ENCODE measurements at places on chromosomes 12 and 14.

GRCh38 chr12:114817571-114818425 is 133.8 kb upstream of the TBX3 start:
- DNase-seq, result no peak

- no peak for DNase-seq
Observed at GRCh38 chr12:49893753-49894750, 9.6 kb downstream of the FAIM2 start.

GRCh38 chr12:6735448-6736191 is 11.8 kb downstream of the COPS7A start:
- peak; percentile 24 for DNase-seq

- no peak for DNase-seq
Observed at GRCh38 chr12:104460973-104461698, 4.4 kb downstream of the CHST11 start.

GRCh38 chr12:110731479-110731878 is 11.2 kb downstream of the PPP1CC start:
- DNase-seq, result no peak

- DNase-seq, result no peak
Observed at GRCh38 chr12:15131431-15131830, 89.8 kb downstream of the RERG start.

GRCh38 chr14:69593018-69593677 is 18.2 kb upstream of the SUSD6 start:
- no peak for DNase-seq

Measured in CD4-positive, alpha-beta T cell (primary cell).